Activated CD4-positive, alpha-beta T cell treated with anti-CD3 and anti-CD28 coated beads for 48 hours (primary cell): ENCODE measurements at places on chromosomes 16 and 17.
A peak's percentile ranks its signal among the peaks of the same experiment; 100 is the strongest.

GRCh38 chr17:2911755-2912111 is 115.5 kb downstream of the RAP1GAP2 start:
- DNase-seq, result no peak

DNA sequence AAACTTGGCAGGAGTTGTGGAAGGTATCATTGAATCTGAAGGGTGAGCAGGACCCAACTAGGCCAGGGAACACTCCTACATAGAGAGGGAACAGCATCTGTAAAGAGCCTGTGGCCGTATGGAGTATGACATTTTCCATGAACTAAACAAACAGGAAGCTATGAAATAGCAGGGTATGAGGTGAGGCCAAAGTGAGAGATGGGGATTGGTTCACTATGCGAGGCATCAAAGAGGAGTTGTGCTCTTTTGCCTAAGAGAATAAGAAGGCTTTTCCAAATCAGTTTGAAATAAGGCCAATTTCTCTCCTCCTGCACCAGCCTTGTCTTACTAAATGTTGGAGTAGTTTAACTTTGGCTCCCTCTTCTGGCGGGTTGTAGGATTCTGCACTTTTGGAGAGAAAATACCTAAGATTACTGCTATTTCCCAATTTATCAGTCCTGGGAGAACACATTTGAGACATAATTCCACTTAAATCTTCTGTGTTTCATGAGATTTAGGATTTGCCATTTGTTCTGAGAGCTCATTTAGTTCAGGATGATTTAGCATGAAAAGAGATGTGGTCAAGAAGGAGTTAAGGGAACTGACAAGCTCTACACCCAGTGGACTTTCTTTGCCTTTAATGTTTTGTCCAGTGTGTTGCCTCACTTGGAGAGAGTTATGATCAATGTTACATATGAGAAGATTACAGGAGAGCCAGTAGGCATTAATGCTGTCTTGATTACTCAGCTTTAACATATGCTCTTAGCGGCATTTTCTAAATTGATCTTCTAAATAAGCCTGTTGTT is 55.4 kb downstream of the TNRC6C start:
- DNase-seq, result peak; percentile 55

GRCh38 chr17:59669411-59669810 is 37.8 kb downstream of the PTRH2 start:
- DNase-seq, result no peak

- DNase-seq, result no peak
These were observed 31.2 kb upstream of the ZNF469 start for GRCh38 chr16:88351491-88352101.

DNA sequence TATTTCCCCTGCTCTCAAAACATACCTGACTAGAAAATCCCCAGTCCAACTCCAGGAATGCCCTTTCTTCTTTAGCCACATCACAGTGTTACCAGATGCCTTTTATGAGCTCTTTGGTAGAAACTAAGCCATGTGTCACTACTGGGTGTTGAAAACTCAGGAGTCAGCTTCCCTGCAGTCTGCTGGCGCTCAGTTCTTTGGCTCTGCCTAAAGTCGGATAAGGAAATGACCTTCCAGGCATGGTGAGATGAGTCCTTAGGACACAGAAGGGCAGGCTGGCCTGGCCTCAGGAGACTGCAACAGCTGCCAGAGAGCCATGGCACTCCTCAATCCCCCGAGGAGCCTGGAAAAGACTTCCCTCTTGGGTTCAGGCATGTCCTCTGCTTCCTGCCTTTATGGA is 89.1 kb downstream of the CDH13 start:
- no peak for DNase-seq

DNA sequence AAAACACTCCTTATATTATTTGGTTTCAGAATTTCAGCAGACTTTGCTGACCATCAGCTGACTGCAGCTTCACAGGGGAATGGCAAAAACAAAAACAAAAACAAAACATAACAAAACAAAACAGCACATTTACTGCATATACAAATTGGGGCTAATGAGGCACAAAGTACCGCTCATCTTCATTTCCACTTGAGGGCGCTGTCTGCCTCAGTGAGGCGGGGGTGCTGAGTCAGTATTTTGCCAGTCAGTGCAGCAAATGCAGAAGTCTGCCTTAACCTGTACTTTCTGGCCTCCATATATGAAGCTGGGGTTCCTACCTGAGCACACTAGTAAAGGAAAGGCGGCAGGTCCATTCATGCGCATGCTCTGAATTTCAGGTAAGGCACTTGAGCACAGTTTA is 13.5 kb upstream of the DYNLRB2 start:
- DNase-seq, result peak; percentile 74

GRCh38 chr16:10641953-10642949 is 52.5 kb downstream of the TEKT5 start:
- DNase-seq, result no peak

- no peak for DNase-seq
These were observed 18.4 kb downstream of the NAGPA start for GRCh38 chr16:5015351-5015750.

GRCh38 chr17:4307179-4307930 is 43.6 kb upstream of the ANKFY1 start:
- DNase-seq, result no peak

GRCh38 chr16:50602531-50603205 is 54.5 kb downstream of the NKD1 start:
- no peak for DNase-seq

GRCh38 chr17:82894389-82894788 is 54.6 kb upstream of the ZNF750 start:
- DNase-seq, result no peak

DNA sequence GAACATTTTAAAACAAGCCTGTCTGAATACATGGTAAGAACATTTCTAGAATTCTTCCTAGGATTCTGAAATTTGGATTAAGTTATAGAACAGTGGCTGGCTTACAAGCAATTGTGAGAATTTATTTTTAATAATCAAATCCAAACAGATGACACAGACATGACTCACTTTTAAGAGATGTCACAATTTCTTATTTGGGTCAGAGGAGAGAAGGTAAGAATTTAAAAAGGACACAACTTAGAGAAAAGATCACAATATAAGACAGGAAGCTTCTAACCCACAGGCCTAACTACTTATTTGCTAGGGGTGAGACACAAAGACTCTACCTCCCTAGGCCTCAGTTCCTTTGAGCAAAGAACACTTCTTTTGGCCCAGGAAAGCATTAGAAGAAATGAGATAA is 32.7 kb downstream of the ZZEF1 start:
- no peak for DNase-seq

- no peak for DNase-seq
These were observed 35.9 kb downstream of the FZD2 start for GRCh38 chr17:44593156-44593555.

DNA sequence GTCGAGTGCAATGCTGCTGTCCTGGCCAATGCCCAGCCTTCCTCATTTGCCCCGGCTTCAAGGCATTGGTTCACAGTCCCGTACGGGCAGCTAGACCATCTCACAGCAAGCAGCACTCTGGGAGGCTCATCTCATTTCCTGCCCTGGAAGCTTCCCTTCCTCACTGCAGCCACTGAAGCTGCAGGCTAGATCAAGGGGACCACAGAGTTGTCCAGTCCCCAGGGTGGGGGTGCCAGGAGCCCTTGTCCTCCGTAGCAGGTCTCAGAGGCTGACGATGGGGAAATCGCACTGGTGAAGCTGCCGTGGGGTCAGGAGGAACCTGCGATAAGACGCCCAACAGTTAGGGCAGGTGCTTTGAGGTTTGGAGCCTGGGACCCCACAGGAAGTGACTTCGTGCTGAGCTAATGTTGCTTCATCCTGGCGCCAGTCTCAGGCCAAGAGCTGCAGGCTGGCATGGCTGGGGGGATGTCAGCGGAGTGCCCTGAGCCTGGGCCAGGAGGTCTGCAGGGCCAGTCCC is at the start of gene SPNS3:
Gene SPNS3 (plus strand): TSS at position 426 of the 517 bp plus-strand sequence. CDS start 28 bp downstream, at position 454.
- peak; percentile 42 for DNase-seq

- DNase-seq, result no peak
These were observed 393.8 kb upstream of the KIF2B start for GRCh38 chr17:53428913-53429312.

GRCh38 chr16:556474-557173 is 3.6 kb upstream of the PRR35 start:
- no peak for DNase-seq

GRCh38 chr17:6163612-6164333 is 93.6 kb downstream of the WSCD1 start:
- DNase-seq, result no peak

DNA sequence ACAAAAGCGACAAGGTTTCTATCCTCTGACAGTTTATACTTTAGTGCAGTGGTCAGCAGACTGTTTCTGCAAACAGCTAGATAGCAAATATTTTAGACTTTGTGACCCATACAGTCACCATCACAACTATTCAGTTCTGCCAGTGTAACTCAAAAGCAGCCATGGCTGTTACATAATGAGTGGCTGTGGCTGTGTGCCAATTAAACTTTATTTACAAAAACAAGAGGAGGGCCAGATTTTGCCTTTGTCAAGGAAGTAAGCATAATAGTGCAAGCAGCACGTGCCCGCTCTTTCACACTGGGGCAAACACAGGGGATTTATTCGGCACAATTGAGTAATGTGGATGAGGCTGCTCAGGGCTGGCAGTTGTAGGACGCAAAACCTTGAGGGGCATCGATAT is 551.5 kb downstream of the MAF start:
- no peak for DNase-seq

- DNase-seq, result no peak
These were observed 445.7 kb downstream of the UTP18 start for GRCh38 chr17:51706093-51706492.

- no peak for DNase-seq
These were observed 505.9 kb downstream of the HS3ST4 start for GRCh38 chr16:26197707-26198106.

GRCh38 chr16:47461598-47462266 is 601 bp downstream of the PHKB start:
- DNase-seq, result peak; percentile 19

- peak; percentile 80 for DNase-seq
These were observed 23.2 kb upstream of the CYTH1 start for GRCh38 chr17:78805301-78805700.

- no peak for DNase-seq
These were observed 8.5 kb upstream of the CCL1 start for GRCh38 chr17:34371405-34372100.

DNA sequence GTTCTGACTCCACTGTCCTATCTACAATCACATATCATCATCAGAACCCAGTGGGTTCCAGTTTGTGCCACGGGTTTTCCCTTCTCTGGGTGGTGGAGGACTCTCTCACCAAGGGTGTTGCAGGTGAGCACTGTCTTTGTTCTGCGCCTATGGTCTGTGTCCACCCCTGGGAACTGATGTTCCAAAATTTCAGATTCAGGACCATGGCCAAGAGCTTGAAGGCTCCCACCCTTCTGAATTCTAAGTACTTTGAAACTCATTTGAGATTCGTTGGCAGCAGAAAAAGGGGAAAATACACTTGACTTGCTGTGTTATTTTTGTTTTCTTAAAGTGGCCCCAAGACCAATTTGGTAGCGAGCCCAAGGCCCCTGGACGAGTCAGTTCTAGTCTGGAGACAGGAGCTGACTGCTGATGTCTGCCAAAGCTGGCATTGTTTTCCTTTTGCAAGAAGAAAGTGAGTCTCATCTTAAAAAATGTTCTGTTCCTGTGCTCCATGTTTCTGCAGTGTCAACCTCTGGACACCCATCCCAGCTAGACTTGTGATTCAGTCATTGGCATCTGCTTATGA is 310.9 kb downstream of the HAPSTR1 start:
- no peak for DNase-seq

DNA sequence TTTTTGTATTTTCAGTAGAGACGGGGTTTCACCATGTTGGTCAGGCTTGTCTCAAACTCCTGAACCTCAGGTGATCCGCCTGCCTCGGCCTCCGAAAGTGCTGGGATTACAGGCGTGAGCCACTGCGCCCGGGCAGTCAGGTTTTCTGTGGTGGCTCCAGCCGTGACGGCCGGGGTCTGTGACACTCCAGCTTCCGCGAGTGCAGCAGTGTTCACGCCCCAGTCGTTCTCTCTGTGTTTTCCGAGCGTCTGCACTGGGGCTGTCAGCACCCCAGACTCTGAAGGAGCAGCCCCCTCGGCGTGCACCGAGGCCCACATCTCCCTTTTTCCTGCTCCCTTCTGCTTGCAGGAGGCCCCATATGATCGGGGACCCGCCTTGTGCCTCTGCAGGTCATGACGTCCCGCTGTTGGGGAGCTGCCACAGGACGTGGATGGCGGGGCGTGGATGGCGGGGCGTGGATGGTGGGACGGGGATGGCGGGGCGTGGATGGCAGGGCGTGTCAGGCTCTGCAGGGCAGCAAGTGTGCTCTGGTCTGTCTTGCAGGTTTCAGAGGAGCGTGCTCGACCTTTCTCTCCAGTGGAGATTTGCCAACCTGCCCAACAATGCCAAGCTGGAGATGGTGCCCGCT is 5.7 kb downstream of the ASPSCR1 start:
- no peak for DNase-seq

DNA sequence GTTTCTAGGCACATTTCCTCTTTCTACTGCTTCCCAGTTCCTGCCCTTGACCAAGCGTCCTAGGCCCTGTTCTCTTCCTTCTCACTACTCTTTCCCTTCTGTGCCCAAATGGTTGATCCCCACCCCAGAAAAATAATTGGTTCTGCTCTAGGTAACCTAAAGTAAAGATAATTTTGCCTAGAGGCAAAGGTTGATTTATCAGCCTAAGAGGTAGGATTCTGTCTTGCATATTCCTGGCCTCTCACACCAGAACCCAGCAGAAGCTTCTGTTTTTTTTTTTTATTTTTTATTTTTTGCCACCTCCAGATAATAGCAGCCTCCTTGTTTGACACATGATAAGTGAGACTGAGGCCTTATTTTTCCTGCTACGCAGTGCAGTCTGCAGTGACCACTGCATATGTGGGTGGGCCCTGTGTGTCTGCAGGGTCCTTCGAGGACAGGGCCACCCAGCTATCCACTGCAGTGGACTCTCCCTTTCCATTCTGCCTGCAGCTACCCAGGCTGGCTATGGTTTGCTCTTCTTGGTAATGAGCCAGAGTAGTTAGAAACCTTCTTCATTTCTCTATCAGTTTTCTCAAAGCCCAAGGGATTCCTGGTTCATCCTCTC is 701 bp downstream of the PIPOX start:
- no peak for DNase-seq
